ENCODE measurements at places on chromosomes 12 and 14.

DNA sequence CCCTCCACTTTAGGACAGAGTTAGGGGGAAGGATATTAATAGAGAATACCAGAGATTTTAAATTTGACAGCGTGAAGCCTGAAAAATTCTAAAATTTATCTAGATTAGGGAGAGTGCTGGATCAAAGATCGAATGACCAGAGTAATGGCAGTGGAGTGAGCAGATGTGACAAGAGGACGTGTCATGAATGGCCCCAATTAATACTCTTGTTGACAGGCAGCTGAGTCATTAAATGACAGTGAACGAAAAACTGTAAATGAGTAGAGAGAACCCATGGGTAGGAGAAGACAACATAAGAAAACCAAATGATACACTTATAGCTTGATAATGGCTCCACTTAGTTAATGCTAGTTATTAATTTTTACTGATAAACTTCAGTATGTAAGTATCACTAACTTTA lies 73.9 kb upstream of the PLEKHA5 start:
- no peak for DNase-seq

GRCh38 chr12:91215940-91216454 lies 33.4 kb upstream of the DCN start:
- DNase-seq = no peak

DNA sequence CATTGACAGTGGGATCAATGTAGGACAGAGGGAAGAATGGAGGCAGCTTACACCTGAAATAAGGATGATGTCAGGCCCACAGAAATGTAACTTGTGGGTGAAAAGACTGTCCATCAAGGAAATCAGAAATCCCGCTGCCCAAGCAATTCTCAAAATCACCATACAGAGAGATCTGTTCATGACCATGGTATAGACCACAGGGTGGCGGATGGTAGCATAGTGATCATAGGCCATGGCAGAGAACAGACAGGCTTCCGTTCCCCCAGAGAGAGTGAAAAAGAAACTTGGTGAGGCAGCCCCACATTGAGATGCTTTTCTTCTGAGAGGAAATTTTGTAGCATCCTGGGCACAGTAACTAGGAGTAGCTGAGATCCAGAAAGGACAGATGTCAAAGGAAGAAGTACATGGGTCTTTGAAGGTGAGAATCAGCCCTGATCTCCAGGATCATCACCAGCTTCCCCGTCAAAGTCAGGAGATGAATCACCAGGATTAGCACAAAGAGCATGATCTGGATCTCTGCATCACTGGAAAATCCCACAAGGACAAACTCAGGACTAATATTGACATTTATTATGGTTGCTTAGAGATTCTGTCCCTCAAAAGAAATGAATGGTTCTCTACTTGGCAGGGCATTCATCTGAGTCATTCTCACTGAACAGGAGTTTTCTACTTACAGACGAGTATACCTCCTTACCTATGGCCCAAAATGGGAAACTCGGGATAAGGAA lies 5.5 kb upstream of the ZNF641 start:
- DNase-seq = no peak

DNA sequence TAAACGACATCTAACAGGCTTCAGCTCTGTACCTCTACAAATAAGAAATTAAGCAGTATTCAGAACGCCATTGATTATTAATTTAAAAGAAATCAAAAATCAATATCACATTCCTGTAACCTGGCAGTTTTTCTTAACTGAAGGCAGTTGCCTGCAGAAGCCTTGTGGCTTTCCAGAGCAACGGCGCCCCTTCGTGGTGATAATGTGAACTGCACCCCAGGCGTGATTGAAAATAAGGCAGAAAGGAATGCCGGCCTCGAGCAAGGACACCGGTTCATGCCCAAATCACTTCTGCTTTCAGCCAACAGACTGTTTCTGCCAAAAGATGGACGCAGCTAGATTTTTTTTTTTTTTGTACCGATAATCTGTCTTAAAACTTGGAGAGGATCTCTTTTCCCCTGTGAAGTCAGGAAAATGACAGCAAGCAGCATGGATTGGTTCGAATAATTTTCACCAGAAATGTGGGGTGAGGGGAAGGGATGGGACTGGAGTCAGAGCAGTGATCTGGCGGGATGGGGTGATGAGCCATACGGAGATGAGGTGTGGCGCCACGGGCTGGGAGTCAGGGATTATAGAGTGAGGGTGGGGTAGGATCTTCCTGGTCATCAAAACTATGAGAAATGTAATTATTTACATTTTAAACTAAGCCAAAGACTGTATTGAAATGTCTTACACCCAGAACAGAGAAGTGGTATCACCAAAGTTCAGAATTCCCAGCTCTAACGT lies 473.0 kb downstream of the DPF3 start:
- peak; percentile 82 for DNase-seq

GRCh38 chr12:97093187-97093683 lies 186.2 kb downstream of the NEDD1 start:
- no peak for DNase-seq

DNA sequence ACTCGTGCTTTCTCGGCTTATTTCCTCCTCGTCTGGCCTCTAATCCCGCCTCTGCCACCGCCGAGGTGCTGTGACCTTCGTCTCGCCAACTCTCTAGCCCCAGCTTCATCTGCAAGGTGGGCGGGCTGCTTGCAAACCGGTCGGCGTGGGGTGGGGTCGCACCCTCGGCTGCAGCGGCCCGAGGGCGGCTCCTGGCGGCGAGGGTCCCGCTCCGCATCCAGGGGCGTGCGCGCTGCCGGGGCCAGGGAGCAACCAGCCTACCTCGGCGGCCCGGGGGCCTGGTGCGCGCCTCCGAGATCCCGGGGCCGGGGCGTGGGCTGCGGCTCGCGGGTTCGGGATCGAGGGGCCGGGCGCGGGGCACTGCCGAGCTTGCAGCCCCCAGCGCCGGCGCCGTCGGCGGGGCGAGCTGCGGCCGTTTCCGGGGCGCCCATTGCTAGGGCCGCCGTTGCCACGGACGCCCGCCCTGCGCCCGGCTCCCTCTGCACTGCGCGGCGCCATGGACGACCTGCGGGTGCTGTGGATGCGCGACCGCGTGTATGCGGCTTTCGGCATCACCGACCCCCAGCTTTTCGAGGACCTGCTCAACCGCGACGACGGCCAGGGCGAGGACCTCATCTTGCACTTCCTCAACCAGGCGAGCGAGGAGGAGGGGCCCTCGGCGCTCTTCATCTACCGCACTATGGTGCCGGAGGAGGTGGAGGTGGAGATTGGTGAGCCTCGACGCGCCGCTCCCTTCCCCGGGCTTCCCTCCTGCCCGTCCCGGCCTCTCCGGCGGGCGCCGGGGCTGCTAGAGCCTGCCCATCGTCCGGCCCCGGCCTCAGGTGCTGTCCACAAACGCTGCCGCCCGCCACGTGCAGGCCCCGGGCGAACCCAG lies at the start of gene DNAH10:
Gene DNAH10, plus strand, starts transcription at position 461 of the 874 bp plus-strand sequence. Its CDS starts 36 bp downstream, at position 497.
- DNase-seq = no peak

DNA sequence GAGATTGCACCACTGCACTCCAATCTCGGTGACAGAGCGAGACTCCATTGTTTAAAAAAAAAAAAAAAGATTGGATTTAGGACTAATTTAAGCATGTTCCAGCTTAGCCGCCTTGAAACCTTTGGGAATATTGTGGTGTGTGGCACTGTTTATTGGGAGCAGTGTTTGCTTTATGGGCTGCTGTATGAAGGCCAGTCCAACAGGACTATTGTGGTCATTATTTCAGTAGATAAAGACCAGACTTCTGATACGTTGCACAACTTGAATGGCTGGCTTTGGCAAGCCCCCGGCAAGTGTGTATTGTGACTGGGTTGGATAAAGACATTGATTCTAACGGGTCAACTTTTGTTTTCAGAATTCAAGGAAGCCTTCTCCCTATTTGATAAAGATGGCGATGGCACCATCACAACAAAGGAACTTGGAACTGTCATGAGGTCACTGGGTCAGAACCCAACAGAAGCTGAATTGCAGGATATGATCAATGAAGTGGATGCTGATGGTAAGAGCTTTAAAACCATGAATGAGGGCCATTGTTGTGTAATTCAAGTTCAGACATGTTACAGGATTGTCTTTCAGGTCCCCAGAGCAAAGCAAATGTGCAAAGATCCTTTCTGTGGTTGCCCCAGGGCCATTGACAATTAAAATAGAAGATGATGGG lies 4.2 kb downstream of the CALM1 start:
- DNase-seq = no peak

- no peak for DNase-seq
Measured at GRCh38 chr12:92566448-92567019, 136.3 kb upstream of the PLEKHG7 start.

- no peak for DNase-seq
Measured at GRCh38 chr14:51547260-51547659, 104.5 kb upstream of the FRMD6 start.

DNA sequence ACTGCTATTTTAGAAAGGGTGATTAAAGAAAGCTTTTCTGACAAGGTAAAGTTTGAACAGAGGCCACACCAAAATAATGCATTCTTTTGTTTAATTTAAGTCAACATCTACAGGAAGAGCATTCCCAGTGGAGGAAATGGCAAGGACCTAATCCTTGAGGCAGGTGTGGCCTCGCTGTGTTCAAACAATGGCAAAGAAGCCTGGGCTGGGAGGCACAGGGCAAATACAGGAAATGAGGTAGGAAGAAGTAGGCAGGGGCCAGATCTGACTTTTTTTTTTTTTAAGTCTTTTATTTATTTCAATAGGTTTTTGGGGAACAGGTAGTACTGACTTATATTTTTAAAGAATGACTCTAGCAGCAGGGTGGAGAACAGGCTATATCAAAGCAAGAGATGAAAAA lies 53.5 kb downstream of the ARMH4 start:
- no peak for DNase-seq

DNA sequence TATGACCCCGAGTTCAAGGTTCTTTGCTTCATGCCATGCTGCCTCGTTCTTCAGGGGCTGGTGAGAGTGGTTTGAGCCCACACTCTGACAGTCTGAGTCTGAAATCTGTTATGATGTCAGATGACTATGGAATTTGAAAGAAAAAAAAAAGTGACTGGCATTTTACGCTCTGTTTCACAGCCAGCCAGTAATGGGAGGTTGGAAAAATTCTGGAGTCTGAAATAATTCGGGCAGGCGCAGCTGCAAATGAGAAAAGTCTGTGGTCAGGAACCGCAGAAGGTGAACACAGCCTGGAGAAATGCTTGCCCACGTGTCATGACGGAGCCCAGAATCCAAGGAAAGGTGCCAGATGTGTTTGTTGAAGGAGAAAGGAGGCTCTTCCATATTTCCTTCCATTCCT lies 269.8 kb upstream of the PWP1 start:
- DNase-seq = no peak

GRCh38 chr14:99207456-99207855 lies 64.5 kb downstream of the BCL11B start:
- DNase-seq = no peak

- peak; percentile 76 for DNase-seq
Measured at GRCh38 chr14:103078420-103078749, 5.6 kb upstream of the LBHD2 start.

DNA sequence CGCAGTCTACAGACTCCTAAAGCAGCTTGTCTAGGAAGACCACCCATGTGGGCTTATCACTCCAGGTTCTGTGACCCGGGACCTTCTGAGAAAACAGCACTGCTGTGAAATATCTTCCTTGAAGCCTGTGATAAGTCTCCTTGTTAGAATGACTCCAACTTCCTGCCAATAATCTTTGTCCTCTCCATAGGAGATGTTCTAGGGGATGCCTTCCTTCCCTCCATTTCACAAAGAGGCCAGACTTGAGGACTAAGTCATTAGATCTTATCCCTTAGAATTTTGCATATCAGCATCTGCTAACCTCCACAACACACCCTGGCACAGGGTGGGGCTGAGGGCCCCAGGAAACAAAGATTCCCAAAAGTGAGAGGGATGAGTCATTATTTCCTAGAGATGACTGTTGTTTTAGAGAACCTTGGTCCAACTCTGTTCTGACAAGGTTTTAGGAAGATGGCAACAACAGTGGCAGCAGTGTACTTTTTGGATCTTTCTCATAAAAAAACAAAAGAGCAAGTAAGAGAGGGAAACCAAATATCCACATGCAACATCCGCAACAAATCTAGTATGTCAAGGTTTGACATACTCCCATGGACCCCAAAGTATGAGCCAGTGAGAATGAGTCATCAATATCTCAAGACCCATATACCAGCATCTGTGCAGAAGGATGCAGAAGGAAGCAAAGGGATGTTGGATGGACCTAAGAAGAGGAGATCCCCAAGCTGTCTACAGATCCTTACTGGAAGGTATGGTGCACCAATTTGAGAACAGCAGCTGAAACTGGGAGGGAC lies 6.0 kb downstream of the LTB4R start:
- DNase-seq = no peak

DNA sequence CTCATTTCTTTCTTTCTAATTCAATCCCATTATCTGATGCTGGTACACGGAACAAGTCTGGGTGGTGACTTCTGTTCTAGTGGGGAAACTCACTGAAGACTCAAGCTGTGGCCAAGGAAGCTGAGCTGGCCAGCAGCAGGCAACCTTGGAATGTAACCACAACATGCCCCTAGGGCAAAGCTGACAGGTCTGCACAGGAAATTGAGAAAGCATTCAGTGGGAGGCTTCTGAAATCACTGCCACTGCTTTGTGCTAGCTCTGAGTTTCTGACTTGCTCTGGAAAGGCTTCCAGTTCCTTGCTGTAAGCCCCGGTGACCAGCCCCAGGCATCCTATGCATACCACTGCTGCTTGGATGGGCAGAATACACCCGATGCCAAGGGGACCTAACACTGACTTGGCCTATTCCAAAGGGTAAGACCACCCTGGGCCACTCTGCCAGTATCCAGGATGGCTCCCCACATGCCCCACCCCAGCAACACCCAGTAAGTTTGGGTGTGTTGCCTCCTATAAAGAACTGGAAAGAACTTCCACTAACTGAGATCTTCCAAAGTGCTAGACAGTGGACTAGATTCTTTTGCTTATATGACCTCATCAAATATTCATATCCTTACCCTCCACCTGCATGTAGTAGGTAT lies 84.5 kb upstream of the CDKN3 start:
- no peak for DNase-seq

GRCh38 chr12:54246011-54246641 lies 33.8 kb downstream of the CBX5 start:
- no peak for DNase-seq

DNA sequence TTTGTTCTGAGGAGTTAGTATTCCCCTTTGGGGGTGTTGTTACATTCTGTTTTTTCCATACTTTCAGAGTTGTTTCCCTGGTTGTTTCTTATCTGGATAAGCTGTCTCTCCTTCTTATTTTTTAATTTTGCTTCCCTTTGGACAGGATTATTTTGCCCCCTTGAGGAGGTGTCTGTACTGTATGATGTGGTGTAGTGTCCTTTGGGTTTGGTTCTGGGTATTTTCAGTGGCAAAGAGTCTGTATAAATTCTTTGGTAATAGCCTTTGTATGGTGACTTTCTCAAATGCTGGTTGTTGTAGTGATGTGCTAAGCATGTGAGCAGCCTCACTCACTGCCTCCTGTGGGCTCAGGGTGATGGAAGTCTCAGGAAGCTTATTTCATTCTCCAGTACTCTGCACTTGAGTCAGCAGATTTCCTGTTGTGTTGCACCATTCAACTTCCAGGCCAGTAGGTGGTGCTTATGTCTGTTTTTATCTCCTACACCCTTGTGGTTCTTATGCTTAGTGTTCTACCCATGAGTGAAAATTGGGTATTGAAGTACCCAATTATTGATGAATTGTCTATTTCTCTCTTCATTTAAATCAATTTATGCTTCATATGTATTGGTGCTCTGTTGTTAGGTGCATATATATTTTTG lies 103.3 kb upstream of the PMCH start:
- peak; percentile 83 for DNase-seq

GRCh38 chr14:60681271-60681670 lies 32.0 kb upstream of the SIX1 start:
- DNase-seq = no peak

GRCh38 chr12:127280393-127281275 lies 986.3 kb upstream of the TMEM132C start:
- peak; percentile 52 for DNase-seq

GRCh38 chr14:92577321-92577742 lies 63.8 kb downstream of the RIN3 start:
- no peak for DNase-seq

- DNase-seq = no peak
Measured at GRCh38 chr14:75338398-75338797, 59.8 kb downstream of the FOS start.

Data from OCI-M1 (cell line).